ENCODE measurements at places on chromosomes 7 and 10. TPM values are rescaled to one million over a fixed set of nuclear protein-coding genes. Genes with fewer than 3 reads are reported as not detected.

DNA sequence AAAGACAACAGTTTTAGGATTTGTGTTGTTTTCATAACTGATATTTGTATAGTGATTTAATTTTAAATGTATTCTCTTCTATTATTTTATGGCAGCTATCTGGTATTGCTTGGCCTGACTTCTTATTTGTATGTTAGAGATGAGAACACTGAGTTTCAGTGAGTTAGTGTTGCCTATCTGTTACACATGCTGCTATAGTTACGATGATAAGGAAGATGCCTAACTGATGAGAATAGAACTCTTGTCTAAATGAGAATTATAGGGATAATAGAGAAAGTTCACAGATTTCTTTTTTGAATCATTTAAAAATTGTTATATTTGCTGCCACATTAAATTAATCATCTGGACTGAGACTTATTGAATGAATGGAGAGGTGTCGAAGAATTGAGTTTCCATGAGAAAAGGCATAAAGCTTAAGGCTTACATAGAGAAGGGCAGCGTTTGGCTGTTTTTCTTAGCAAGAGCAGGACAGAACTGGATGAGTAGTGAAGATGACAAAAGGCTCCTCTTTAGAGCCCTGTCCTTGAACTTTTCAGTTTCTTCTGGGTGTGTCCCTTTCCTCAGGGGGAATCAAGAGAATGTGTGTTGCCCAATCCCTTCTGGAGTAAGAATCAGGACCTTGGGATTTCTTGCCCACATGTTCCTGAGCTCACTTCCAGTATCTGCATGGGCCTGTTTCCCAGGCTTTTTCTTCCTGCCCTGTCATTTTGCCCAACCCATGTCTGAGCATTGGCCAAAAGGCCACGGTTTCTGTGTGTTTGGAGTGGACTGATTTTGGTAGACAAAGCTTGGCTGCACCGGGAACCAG, 195.6 kb upstream of the CSTF2T start:
- DNase-seq, result peak; percentile 25

Gene SPOCK2
- 4.8 TPM for total RNA-seq

Gene EPHB6
- total RNA-seq, result 2.4 TPM

Gene LIPM
- total RNA-seq, result not detected

DNA sequence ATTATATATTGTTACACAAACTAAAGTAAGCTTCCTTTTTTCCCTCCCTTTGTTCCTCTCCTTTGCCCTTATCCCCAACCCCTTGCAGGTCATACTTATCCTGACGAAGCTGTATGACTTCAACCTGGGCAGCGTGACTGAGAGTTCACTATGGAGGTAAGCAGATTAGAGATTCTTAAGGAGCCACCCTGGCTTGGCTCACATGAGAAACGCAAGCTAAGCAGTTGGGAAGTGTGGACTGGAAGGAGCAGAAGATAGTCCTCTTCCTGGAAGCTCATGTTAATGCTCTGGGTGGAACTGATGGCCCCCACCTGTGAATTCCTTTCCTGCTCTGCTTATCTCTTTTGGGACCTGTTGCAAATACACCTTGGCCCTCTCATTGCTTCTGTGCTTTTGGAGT, 201.6 kb downstream of the SORCS3 start:
- no peak for DNase-seq

Measured in heart right ventricle (tissue), 16 donors.